ENCODE measurements at places on chromosomes 6 and 20. TPM values are rescaled to one million over a fixed set of nuclear protein-coding genes. Genes with fewer than 3 reads are reported as not detected.

The BTBD9 gene
- total RNA-seq, result 16.4 TPM

GRCh38 chr6:122930252-122931180, 65.5 kb upstream of the CLVS2 start:
- DNase-seq, result no peak

DNA sequence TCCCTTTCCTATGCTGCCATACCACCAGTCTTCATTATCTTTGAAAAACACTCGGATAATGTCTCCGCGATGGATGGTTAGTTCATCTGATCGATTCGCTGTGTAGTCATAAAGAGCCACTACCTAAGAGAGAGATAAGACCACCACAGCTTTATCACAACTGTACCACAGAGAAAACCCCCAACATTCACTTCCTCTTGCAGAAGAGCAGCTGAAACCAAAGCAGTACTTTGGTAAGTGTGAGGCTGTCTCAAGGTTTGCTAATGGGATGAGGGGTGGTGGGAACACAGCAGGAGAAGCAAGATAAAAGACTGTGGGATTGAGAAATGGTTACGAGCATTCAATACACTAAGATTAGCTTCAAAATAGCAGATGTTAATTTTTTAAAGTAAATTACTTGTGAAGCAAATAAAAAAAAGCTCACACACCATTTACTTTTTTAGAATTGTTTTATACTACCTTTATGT, 142.1 kb downstream of the MYB start:
- no peak for DNase-seq

The TINAG gene
- not detected for total RNA-seq

- DNase-seq, result no peak
Observed at GRCh38 chr6:152004036-152004566, 196.6 kb downstream of the ESR1 start.

The LST1 gene
- total RNA-seq, result 66.6 TPM

DNA sequence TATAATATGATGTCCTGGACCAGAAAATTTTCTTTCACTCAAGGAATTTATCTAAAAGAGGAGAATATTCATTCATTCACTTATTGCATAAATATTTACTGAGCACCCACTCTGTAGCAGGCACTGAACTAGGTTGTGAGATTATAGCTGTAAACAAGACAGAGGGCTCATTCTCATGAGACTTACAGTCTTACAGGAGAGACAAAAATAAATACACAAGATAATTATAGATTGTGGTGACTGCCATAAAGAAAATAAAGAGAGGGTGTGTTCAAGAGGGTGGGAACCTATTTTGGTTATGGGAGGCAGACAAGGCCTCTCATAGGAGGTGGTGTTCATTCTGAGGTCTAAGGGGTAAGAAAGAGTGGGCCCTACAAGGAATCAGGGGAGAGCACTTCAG, 109.9 kb upstream of the SUPT3H start:
- DNase-seq, result no peak

The CCHCR1 gene
- 51.3 TPM for total RNA-seq

The NEU1 gene
- total RNA-seq, result 24.3 TPM
